ENCODE measurements at places on chromosomes 3 and 15.

GRCh38 chr15:64092864-64093626 is 593 bp downstream of the CIAO2A start:
- peak; percentile 53 for DNase-seq

- DNase-seq = no peak
Observed at GRCh38 chr15:86040356-86041033, 39.2 kb upstream of the AGBL1 start.

DNA sequence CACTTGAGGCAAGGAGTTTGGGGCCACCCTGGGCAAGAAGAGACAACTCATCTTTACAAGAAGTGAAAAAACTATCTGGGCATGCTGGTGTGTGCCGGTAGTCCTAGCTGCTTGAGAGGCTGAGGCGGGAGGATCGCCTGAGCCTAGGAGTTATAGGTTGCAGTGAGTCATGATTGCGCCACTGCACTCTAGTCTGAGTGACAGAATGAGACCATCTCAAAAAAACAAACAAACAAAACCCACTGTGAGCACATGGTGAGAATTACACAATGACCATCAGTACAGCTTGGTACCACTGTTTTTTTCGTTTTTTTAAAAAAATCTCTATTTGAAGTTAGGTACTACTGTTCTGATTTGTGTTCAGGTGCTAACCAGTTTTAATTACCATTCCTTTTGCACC is 13.6 kb downstream of the VPS39 start:
- DNase-seq = no peak

GRCh38 chr3:23811919-23812318 is 6.2 kb downstream of the UBE2E1 start:
- no peak for DNase-seq

DNA sequence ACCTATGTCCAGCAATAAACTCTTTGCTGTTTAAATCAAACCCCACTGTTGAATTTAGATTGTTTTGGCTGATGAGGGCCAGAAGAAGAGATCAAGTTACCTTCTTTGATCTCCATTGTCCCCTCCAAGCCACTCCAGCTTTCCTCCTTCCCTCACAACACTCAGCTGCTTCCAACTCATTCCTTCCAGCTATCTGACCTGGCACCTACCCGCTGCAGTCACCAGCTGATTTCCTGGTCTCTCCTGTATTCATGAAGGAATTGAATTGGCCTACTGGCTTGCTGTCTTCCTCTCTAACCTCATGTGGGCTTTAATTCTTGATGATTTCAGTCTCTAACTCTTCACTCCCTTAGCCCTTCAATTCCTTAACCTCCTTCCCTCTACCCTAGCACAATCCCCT is 40.8 kb upstream of the ABHD17C start:
- DNase-seq = no peak

- no peak for DNase-seq
Observed at GRCh38 chr3:107211608-107212007, 165.6 kb upstream of the CCDC54 start.

DNA sequence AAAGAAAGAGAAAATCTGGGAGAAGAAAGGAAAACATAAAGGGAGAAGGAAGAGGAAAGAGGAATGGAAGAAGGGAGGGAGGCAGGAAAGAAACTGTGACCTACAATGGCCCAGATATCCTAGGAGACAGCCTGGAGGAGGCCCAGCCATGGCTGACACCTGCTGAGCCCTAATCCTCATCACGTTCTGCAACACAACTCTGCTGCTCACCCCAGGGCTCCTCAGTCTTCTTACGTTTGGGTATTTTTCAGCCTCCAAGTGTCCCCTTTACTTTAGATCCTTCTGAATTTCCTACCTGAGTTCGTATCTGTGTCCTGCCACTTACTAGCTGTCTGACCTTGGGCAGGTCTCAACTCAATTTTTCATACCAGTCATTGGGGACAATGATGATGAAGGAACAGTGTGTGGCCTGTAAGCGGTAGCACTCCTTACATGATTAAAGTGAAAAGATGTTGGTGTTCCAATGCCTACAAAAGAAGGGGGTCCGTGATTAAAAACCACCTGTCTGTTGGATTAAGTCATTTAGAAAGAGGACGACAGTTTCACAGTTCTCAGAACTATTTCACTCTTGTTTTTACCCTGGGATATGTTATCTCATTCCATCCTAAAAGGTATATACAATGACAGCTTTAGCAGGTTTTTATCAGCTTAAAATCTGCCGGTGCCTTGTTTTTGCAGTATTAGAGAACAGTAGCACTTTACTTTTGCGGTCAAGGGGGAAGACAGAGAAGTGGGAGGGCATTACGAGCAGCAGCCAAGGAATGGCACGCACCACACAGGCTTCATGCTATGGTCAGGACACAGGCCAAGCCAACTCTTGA is 47.4 kb downstream of the CCR4 start:
- no peak for DNase-seq

DNA sequence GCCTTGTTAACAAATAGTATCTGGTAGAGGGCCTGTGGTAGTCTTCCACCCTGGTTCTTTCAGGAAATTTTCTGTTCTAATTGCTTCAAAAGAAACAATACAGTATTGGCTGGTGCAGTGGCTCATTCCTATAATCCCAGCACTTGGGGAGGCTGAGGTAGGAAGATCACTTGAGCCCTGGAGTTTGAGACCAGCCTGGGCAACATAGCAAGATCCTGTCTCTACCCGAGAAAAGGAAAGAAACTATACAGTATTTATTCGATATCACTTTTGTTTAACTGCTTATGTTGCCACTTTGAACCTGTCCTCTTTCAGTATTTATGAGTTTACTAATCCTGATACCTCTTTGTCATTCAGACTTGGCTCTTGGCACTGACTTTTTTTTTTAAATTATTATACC is 4.5 kb downstream of the MKRN2 start:
- DNase-seq = no peak

DNA sequence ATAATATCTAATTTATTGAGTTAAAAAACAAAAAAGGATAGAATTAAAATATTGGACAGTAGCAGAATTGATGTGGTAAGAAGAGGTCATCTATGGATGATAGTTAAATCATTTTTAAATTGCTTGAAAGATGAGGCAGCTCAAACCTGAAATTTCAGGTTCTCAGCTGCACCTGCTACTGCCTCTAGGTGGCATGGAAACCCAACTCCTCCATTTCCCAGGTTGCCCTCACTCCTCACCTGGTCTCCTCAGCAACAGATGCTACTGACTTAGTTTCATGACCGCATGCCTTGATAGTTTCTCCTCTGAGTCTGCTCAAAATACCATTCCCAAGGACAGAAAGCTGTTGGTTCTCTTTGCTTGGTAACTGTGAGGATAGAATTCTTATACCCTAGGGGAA is 148.1 kb downstream of the ABHD5 start:
- DNase-seq = no peak

GRCh38 chr15:83018436-83018835 is 7.0 kb upstream of the C15orf40 start:
- DNase-seq = no peak

- DNase-seq = peak; percentile 3
Observed at GRCh38 chr3:4030624-4031023, 231.4 kb downstream of the LRRN1 start.

- no peak for DNase-seq
Observed at GRCh38 chr3:11185564-11186317, 31.4 kb downstream of the HRH1 start.

DNA sequence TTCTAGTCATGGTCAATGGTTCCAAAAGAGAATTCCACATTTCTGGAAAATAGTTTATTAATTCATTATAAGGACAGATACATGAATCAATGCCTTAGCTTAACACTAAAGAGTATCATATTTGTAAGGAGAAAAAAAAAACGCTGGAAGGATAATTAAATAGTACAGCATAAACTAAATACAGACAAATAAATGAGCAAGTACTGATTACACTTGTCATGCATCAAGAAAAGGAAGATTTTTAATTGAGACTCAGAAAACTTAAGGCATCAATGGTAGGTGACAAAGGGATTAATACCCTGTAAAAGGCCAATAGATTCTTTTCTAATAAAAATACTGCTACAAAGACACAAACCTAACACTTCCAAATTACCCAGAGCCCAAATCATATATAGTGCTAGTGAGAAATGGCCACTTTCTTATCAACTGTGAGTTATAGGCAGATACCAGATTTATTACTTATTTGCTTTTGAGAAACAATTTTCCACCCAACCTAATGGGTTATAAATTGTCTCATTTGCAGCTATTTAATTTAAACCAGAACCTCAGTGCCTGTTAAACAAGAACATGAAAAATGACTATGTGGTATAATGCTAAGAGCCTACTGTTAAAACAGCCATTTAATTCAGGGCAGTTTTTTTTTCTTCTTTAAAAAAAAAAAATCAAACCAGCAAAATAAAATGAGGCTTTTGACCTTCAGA is 3.8 kb upstream of the IGDCC3 start:
- DNase-seq = no peak

DNA sequence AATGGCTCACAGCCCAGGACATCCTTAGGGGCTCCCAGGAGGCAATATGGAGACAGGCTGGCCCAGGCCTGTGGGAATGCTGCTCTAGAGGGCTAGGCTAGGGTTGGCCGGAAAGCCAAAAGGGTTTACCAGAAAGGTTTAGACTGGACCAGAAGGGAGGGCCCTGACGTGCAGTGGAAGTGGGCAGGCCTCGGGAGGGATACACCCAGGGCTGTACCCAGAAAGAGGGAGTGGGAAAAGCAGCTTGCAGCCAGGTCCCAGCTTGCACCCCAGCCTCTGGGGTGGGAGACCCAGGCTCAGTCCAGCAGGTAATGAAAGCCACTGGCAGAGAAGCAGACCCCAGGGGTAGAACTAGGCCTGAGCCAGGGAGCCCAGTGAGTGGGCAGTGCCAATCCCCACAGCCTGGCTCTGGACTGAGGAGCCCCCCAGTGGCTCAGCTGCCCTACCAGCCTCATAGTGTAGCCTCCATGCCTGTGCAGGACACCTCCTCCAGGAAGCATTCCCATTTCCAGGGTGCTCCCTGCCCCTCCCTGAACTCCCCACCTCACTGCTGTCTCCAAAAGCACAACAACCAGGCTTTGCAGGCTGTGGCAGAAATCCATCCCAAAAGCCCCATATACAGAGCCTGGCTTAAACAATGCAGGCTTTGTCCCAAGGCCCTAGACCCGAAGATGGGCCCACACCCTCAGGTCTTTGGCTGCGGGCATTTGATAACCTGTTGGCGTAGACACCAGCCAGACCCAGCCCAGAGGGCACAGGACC is 3.5 kb downstream of the GORASP1 start:
- no peak for DNase-seq

DNA sequence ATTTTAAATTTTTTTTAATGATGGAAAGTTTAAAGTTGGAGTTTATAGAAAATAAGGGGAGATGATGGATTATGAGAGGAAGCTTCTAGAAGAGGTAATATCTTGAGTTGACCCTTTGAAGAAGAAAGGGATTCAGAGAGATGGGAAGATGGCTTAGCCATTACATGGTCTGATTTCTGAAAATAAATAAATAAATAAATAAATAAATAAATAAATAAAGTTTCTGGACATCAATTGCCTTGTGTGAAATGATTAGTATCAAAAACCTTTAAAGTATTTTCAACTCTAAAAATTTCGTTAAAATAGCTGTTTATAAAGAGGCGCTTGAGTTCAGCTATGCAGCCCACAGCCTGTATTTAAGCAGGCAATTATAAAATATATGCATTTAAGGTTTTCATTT is 93.3 kb downstream of the MB21D2 start:
- DNase-seq = no peak

DNA sequence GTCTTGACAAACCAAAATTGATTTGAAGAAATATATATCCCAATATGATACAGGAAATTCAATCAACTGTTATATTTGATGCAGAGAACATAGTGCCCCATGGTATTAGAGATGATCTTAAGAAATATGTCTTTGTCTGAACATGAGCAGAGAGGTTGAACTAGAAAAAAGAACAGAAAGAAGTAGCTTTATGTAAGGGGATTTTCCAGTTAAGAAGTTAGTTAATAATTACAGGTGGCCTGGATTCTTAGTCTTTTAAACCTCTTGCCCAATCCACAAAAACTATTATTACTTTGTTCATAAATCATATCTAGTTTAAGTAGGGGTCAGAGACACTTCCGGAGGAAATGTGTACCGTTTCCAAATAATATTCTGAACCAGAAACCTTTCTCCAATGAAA is 1186.7 kb upstream of the EPHA6 start:
- DNase-seq = no peak

- no peak for DNase-seq
Observed at GRCh38 chr15:48336940-48337339, 5.7 kb downstream of the DUT start.

GRCh38 chr3:127865941-127866340 is 43.6 kb upstream of the MGLL start:
- no peak for DNase-seq

- peak; percentile 6 for DNase-seq
Observed at GRCh38 chr3:100033184-100033583, 81.1 kb downstream of the FILIP1L start.

GRCh38 chr3:60081381-60082095 is 1031.7 kb upstream of the CFAP20DC start:
- no peak for DNase-seq

DNA sequence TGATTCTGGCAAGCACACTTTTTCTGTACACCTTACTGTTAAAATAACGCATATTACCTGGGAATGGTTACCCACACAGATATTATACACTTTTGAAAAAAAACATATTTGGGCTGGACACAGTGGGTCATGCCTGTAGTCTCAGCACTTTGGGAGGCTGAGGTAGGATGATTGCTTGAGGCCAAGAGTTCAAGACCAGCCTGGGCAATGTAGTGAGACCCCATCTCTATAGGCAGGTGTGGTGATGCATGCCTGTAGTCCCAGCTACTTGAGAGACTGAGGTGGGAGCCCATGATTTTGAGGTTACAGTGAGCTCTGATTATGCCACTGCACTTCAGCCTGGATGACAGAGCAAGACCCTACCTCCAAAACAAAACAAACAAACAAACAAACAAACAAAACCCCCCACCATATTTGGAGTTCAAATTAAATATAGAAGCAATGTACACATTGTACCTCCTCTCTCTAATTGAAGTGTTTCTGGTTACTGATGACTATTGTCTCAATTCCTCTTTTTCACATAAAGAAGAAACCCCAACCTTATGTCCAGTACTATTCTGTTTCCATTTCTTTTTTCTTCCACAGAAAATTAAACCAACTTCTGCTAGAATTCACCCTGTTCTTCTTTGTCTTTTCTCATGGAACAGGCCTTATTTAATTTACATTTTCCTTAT is 152.6 kb upstream of the UMPS start:
- no peak for DNase-seq

DNA sequence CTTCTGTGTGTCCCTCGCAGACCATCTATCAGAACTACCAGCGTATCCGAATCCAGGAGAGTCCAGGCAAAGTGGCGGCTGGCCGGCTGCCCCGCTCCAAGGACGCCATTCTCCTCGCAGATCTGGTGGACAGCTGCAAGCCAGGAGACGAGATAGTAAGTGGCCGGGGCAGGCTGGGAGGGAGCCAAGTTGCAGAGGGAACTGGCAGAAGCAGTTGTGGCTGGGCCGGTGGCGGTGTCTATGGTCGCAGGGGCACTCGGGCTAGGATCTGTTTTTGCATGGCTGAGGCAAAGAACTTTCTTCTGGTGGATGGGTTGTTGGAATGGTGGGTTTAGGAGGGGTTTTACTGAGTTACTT is 10.1 kb downstream of the MCM2 start:
- DNase-seq = no peak

DNA sequence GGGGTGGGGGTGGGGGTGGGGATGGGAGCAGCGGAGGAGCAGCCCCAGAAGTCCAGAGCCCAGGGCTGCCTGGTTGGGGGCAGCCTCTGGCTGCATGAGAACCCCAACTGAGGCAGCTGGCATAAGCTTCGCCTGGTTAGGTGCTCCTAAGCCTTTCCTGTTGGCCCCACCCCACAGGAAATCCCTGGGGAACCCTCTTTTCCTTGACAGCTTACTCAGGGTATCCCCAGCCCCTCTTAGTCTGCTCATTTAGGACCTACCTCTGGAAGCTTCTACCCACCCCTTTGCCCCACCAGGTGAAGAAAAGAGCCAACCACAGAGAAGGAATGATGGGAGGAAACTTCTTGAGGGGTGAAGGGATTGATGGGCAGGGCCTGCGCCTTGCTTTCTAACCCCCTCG is 53.4 kb downstream of the IL20RB start:
- DNase-seq = no peak
